ENCODE measurements at places on chromosomes 11 and 22. TPM values are rescaled to one million over a fixed set of nuclear protein-coding genes. Genes with fewer than 3 reads are reported as not detected.

GRCh38 chr11:114472661-114473060, 33.4 kb downstream of the REXO2 start:
- H3K27ac ChIP-seq = no peak overlapping the region
- H3K36me3 ChIP-seq = no peaks in the 10 kb centered on the region
- no peaks in the 10 kb centered on the region for H3K27me3 ChIP-seq
- no peak for DNase-seq

GRCh38 chr11:11211186-11211585, 141.9 kb downstream of the CSNK2A3 start:
- no peak for DNase-seq
- H3K4me3 ChIP-seq = no peak overlapping the region
- H3K4me1 ChIP-seq = no peaks in the 10 kb centered on the region
- H3K27me3 ChIP-seq = peaks cover 61% of the 10 kb centered on the region
- no peak overlapping the region for H3K27ac ChIP-seq

DNA sequence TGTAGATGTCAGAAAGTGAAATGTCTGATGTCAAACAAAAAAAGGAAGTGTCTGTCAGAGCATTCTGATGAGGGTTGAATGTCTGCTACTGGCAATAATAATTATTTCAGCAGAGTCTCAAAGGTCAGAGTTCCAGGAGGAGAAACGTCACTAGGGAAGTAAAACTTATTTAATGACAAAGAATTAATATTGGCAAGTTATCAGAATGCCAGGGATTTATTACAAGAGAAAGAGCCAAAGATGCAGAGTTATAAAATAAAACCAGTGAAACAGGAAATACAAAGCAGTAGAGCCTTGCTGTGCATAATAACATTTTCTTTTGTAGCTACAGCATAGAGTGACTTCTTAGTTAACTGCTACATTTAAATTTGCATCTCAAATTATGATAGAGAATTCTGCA, 504.0 kb upstream of the LRRC4C start:
- H3K27me3 ChIP-seq = no peaks in the 10 kb centered on the region
- no peak overlapping the region for H3K27ac ChIP-seq
- H3K36me3 ChIP-seq = no peaks in the 10 kb centered on the region
- no peak for DNase-seq
- no peak overlapping the region for H3K4me3 ChIP-seq
- H3K4me1 ChIP-seq = no peaks in the 10 kb centered on the region

GRCh38 chr11:46298699-46299433, 21.4 kb downstream of the CREB3L1 start:
- peak; percentile 93 for DNase-seq
- peak overlapping the region; percentile 45 for H3K4me3 ChIP-seq
- H3K36me3 ChIP-seq = peaks cover 15% of the 10 kb centered on the region
- H3K27ac ChIP-seq = peak overlapping the region; percentile 99
- H3K27me3 ChIP-seq = no peaks in the 10 kb centered on the region
- H3K4me1 ChIP-seq = peaks cover 58% of the 10 kb centered on the region

- H3K27ac ChIP-seq = no peak overlapping the region
- H3K36me3 ChIP-seq = no peaks in the 10 kb centered on the region
- no peaks in the 10 kb centered on the region for H3K27me3 ChIP-seq
- H3K4me1 ChIP-seq = no peaks in the 10 kb centered on the region
- DNase-seq = no peak
Measured at GRCh38 chr11:73989156-73989555, 6.5 kb upstream of the UCP2 start.

DNA sequence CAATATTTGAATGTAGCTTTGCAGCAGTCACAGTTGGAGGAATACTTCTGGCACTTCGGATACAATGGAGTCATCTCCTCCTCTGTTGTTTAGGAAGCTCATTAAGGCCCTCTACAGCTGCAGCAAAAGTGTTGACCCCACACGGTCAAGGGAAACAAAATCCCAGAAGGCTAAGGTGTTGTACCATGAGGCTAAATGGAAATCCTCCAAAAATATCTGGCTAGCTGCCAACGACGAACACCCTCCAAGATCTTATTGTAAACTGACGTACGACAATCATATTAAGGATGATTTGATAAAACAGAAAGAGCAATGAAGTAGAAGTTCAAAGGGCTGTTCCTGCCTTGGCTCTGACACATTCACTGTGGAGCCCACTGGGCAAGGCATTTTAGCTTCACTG, 4.0 kb downstream of the POGLUT3 start:
- no peak for DNase-seq
- no peak overlapping the region for H3K27ac ChIP-seq
- H3K27me3 ChIP-seq = no peaks in the 10 kb centered on the region
- H3K36me3 ChIP-seq = no peaks in the 10 kb centered on the region
- H3K4me1 ChIP-seq = peaks cover 11% of the 10 kb centered on the region

- no peaks in the 10 kb centered on the region for H3K36me3 ChIP-seq
- no peak for DNase-seq
- no peak overlapping the region for H3K27ac ChIP-seq
- H3K27me3 ChIP-seq = peaks cover 10% of the 10 kb centered on the region
Measured at GRCh38 chr11:8488395-8488794, 105.6 kb downstream of the STK33 start.

DNA sequence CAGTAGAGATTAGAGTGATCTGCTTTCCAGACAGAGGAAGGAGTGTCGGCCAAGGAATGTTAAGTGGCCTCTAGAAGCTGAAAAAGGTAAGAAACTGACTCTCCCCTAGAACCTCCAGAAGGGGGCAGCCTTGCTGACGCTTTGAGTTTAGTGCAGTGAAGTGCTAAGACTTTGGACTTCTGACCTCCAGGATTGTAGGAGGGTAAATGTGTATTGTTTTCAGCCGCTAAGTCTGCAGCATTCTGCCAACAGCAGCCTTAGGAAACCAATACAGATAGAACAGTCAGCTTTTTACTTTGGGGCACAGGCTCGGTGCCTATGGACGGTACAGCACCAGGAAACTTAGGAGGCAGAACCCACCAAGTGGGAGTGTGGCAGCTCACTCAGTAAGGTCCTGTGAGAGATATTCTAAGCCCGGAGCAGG, 3.6 kb upstream of the TBC1D22A start:
- H3K4me3 ChIP-seq = no peak overlapping the region
- no peak overlapping the region for H3K27ac ChIP-seq
- peaks cover 17% of the 10 kb centered on the region for H3K4me1 ChIP-seq
- no peaks in the 10 kb centered on the region for H3K36me3 ChIP-seq
- peak; percentile 65 for DNase-seq

GRCh38 chr11:69841170-69841858, 22.1 kb upstream of the FGF3 start:
- no peak overlapping the region for H3K4me3 ChIP-seq
- H3K4me1 ChIP-seq = no peaks in the 10 kb centered on the region
- no peaks in the 10 kb centered on the region for H3K36me3 ChIP-seq
- H3K27ac ChIP-seq = no peak overlapping the region
- H3K27me3 ChIP-seq = peaks cover 25% of the 10 kb centered on the region

- no peaks in the 10 kb centered on the region for H3K4me1 ChIP-seq
- H3K4me3 ChIP-seq = no peak overlapping the region
- H3K36me3 ChIP-seq = no peaks in the 10 kb centered on the region
- DNase-seq = no peak
- no peak overlapping the region for H3K27ac ChIP-seq
Measured at GRCh38 chr22:23565915-23566704, 14.0 kb downstream of the IGLL1 start.

- H3K27ac ChIP-seq = no peak overlapping the region
- no peaks in the 10 kb centered on the region for H3K27me3 ChIP-seq
- DNase-seq = no peak
- peaks cover 31% of the 10 kb centered on the region for H3K4me1 ChIP-seq
- no peak overlapping the region for H3K4me3 ChIP-seq
- H3K36me3 ChIP-seq = no peaks in the 10 kb centered on the region
Measured at GRCh38 chr22:30314915-30315314, 11.8 kb downstream of the TBC1D10A start.

DNA sequence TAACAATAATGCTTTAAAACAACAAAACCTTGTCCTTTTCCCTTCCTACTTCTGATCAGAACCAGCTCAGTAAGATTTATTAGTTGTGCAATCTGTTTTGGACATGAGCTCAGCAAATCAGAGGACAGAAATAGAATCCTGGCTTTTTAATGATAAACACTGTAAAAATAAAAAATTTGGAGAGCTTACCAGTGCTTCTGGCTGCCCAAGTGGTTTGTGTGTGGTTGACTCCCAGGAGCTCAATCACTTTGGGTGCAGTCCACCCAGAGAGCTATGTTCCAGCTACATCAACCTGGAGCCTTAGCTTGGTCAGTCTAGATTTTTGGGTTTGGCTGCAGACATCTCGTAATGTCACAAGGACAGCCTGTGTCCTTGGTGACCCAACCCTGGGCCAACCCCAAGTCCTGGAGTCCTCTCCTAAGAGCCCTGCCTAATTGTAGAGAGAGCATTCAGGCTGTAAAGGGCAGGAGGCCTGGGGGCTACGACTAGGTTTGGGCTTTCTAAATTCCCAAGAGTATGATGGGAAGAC, 28.5 kb downstream of the CD44 start:
- DNase-seq = peak; percentile 65
- H3K36me3 ChIP-seq = peaks cover 14% of the 10 kb centered on the region
- peak overlapping the region; percentile 99 for H3K27ac ChIP-seq
- H3K4me1 ChIP-seq = peaks cover 97% of the 10 kb centered on the region
- H3K4me3 ChIP-seq = peak overlapping the region; percentile 47

DNA sequence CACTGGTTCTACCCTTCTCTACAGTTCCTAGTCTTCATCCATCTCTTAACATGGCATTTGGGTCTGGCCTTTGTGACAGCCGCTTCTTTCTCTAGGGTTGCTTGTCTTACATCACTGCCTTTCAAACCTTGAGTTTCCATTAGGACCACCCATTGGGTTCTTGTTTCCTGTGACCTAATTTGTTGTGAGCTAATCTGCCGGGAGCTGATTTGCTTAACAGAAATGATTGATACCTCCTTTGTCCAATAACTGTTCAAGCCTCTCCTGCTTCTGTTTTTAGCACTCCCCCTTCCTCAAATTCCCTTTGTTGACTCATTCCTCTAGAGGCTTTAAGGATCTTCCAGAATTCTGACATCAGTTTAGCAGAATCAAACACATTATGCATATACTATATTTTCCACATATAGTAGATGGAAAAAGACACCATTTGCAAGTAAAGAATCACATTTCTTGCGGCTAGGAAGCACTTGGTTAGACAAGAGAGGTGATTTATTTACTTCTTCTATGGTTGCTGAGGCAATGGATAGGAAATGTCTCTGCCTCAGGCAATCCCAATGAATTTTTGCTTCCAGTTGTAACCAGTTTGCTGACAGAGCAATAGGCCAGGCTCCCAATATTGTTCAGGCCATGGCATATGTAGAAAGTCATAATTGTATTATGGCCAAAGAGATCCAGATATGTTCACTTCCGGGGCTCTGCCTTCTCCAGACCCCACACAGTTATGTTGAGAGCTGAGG, 130.7 kb downstream of the SNX19 start:
- H3K27me3 ChIP-seq = no peaks in the 10 kb centered on the region
- H3K4me1 ChIP-seq = peaks cover 47% of the 10 kb centered on the region
- H3K4me3 ChIP-seq = no peak overlapping the region
- H3K36me3 ChIP-seq = no peaks in the 10 kb centered on the region

DNA sequence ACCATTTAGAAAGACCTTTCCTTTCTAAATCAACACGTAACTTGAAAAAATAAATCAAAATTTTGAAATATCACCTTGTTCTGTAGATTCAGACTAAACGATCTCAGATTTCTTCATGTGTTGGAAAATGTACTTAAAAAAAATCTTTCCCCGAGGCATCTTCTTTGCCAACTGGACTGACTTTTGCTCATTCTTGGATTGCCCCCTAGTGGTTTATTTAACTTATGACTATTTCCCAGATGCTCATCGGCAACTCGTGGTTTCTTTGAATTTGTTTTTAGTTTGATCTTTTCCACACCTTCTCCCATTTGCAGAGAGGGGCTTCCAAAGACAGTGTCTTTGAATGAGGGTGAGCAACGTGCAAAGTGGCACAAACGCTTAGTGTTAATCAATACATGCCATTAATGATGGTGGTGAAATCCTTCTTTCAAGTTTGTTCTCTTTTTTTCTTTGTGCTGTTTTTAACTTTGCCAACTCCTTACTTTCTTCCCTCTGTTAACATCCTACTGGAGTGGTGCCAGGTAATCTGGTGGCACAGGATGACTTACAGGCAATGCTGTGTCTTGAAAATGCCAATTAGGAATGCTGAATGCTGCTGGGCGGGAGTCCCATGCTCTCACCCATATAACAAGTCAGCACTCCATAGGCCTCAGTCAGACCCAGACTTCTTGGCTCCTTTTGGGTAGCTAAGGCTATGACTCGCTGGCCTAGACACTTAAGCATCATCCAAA, 18.3 kb downstream of the PRSS23 start:
- H3K27ac ChIP-seq = peak overlapping the region; percentile 79
- no peak overlapping the region for H3K4me3 ChIP-seq
- DNase-seq = peak; percentile 90

DNA sequence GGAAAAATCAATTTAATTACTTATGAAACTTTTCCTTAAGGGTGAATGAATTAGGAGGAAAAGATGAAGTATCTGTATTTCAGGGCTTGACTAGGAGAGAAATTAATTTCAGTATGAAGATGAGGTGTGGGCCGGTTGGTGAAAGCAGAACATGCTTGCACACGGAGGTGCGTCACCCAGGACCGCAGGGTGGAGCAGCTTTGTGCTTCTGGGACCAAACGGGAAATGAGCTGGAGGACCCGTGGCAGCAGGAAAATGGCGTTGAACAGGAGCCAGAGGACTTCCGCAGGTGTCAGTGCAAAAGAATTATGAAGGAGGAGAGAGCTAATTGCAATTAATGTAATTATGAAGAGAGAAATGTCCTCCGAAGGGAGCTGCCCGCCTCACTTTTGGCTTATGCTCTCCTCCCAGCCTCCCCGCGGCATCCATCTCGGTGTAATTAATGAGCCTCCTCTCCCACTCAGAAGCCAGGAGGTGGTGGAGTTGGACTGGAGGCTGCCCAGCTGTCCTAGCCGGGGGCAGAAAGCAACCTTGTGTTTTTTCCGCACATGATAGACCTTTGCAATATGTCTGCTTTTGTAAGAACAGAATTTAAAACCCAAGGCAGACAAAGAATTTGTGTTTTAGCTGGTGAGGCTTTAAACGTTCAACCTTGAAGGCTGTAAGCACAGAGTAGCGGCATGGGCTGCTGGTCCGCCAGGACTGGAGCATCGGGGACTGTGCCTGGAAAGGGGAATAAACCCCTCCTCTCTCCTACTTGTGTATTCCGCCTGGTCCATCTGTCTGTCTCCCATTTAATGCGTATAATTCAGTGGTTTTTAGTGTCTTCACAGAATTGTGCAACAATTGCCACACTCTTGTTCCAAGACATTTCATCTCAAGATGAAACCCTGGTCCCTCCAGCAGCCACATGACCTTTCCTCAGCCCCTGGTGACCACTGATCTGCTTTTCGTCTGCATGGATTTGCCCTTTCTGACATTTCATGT, 180.6 kb downstream of the TBC1D22A start:
- no peak overlapping the region for H3K4me3 ChIP-seq
- H3K36me3 ChIP-seq = no peaks in the 10 kb centered on the region
- H3K27me3 ChIP-seq = no peaks in the 10 kb centered on the region
- H3K4me1 ChIP-seq = no peaks in the 10 kb centered on the region

APLP2 gene
- 390 TPM for total RNA-seq

ANKK1 gene
- not detected for total RNA-seq

NLRP14 gene
- not detected for total RNA-seq

DEUP1 gene
- total RNA-seq = not detected

UBQLNL gene
- total RNA-seq = 0.32 TPM

BRSK2 gene
- 0.11 TPM for total RNA-seq

All from GM23248 (cell line).